ENCODE measurements at places on chromosomes 7 and 10. TPM values are rescaled to one million over a fixed set of nuclear protein-coding genes. Genes with fewer than 3 reads are reported as not detected.

PCGF5 gene
- 13.8 TPM for total RNA-seq

AKR1C8 gene
- not detected for total RNA-seq

ELN gene
- total RNA-seq, result 0.77 TPM

LRCH4 gene
- 108 TPM for total RNA-seq

MINDY3 gene
- total RNA-seq, result 12.4 TPM

METTL27 gene
- total RNA-seq, result 5.2 TPM

CTNNA3 gene
- 27.9 TPM for total RNA-seq

LRRD1 gene
- total RNA-seq, result 0.51 TPM

RNF32 gene
- 3.2 TPM for total RNA-seq

APBB1IP gene
- not detected for total RNA-seq

GPR37 gene
- total RNA-seq, result 17.1 TPM

PLXDC2 gene
- total RNA-seq, result 22.6 TPM

STAG3 gene
- 1.6 TPM for total RNA-seq

VIM gene
- 904 TPM for total RNA-seq

ANXA7 gene
- 63.8 TPM for total RNA-seq

SERPINE1 gene
- 1.6 TPM for total RNA-seq

TLX1 gene
- 2.9 TPM for total RNA-seq

GIMAP6 gene
- 0.09 TPM for total RNA-seq

CYP3A7 gene
- total RNA-seq, result not detected

HABP2 gene
- total RNA-seq, result not detected
